ENCODE measurements at places on chromosomes 12 and 14.

- no peak for DNase-seq
Observed at GRCh38 chr12:100868487-100868886, 73.9 kb downstream of the ANO4 start.

GRCh38 chr12:132323171-132324010 lies 6.0 kb downstream of the GALNT9 start:
- no peak for DNase-seq

GRCh38 chr12:93133361-93133760 lies 204.3 kb upstream of the EEA1 start:
- no peak for DNase-seq

- DNase-seq, result no peak
Observed at GRCh38 chr12:49762468-49762847, 21.1 kb downstream of the TMBIM6 start.

DNA sequence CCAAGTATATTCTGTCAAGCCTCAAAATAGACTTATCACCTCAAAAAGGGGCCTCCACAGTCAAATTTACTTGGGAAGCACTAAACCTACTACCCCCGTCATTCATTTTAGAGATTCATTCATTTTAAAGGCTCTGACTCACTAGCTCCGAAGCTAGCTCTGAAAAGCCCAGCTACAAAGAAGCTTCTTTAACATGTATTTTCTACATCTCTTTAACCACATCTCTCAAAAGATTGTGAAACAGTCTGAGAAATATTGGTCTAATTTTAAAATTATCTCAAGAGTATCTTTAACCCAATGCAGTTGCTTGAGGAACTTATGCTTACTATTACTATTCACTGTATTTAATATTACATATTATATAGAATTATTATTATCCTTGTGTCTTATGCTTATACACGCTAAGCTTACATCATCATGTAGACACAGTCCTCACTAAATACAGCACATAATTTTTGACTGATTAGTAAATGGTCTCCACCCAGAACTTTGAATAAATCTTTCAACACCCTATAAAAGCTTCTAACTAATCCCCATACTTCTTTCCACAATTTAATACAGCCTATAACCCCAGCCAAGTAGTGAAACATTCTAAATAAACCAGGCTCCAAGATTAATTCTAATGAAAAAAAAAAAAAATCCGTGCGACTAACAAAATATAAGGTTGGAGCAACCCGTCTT lies 7.8 kb downstream of the NT5DC3 start:
- DNase-seq, result no peak

GRCh38 chr12:28209782-28210181 lies 19.5 kb downstream of the CCDC91 start:
- peak; percentile 34 for DNase-seq

- DNase-seq, result no peak
Observed at GRCh38 chr12:13390918-13391317, 194.4 kb downstream of the EMP1 start.

GRCh38 chr14:50607181-50607580 lies 47.2 kb downstream of the ATL1 start:
- DNase-seq, result no peak

- no peak for DNase-seq
Observed at GRCh38 chr12:7155471-7156034, 25.4 kb downstream of the CLSTN3 start.

DNA sequence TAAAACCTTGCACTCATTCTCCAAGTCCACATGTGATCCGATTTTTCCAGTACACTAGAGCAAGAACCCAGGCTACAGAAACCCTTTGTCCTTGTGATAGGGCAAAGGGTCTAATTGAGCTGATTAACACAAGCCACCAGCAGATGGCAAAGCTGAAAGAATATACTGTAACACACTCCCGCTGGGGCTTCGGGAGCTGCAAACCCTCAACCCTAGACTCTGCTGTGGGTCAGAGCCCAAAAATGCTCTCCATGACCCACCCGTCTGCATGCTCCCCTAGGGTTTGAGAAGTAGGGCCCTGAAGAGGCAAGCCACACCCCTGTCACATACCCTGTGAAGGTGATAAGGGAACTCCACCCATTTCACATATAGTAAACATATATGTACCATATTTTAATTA lies 33.6 kb upstream of the PCNX1 start:
- no peak for DNase-seq

DNA sequence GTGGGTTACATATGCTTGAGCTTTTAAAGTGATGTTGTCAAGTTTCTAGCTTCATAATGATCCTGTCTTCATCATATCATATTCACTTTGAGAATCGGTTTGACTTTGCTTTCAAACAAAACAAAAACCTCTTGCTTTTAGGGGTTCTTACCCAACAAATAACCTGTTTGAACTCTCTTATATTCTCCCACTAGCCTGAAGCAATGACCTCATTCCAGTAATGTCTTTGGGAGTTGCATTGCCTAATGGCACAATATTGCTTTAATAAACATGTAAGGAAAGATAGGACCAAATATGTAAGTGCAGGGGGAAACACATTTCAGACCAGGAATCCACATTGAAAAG lies 27.7 kb downstream of the WBP11 start:
- peak; percentile 37 for DNase-seq

DNA sequence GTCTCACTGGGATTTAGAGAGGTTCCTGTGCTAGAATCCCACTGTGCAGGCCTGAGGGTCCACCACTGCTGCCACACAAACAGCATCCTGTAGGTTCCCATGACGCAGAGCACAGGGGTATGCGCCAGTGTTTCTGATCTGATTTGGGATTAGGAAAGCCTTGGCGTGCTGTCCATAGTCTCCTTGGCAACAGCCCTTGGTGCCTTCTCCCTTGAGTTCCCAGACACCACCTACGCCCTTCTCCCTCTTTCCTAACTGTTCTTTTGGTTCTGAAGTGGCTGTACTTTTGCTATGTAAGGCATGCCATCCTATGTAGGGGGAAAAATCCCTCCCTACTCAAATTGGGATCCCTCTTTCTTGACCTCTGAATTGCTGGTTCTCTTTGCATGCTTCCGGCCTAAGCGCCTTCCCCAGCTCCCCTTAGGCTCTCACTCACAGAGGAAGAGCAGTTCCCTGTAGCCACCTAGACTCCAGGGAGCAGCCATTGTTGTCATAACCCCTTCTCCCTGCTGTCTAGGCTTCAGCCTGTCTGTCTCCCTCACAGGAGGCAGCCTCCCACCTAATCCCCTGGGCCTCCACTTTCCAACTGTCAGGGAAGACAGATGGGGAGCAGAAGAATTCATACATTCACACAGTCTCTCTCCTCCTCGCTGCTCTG lies 14.8 kb upstream of the RIC8B start:
- peak; percentile 47 for DNase-seq

GRCh38 chr14:48274826-48275225 lies 599.4 kb upstream of the MDGA2 start:
- no peak for DNase-seq

- no peak for DNase-seq
Observed at GRCh38 chr12:3081886-3082285, 4.7 kb downstream of the TSPAN9 start.

- no peak for DNase-seq
Observed at GRCh38 chr12:84605983-84606382, 306.6 kb downstream of the SLC6A15 start.

DNA sequence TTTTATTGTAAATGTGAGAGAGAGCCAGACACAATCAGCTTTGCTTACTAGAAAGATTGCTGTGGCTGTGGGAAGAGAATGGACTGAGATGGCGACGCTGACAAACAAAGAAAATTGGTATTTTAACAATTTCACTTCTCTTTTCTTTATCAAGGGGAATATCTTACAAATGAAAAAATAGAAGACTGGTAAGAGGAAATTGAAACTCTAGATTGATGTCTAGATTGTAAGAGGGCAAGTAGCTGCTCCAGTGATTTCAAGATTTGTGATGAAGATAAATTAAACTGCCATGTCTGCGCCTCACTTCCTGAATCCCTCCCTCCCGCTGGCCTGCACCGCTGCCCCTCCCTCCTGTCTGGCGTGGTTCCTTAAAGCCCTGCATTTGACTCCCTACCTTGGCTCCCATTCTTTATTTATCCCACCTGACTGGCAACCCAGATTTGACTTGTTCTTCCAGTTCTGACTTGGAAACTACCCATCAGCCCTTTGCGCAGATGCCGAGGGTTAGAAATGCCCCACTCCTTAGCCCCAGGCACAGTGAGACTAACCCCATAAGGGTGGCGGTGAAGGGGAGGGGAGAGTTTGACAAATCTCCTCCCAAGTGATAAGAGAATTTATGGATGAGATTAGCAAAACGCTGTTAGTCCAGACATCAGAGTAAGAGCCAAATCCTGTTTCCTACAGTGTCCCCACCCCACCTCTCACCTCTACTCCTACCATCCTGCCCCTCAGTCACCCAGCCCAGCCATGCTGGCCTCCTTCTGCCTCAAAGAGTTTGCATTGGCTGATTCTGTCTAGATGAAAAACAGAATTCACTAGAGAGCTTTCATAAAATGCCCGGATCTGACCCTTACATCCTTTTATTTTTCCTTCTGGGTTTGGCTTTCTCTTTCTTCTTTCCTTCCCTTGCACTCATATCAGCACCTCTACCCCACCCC lies 125.3 kb upstream of the ATF7IP start:
- DNase-seq, result no peak

GRCh38 chr14:90741682-90741946 lies 74.6 kb downstream of the TTC7B start:
- DNase-seq, result no peak

- DNase-seq, result peak; percentile 19
Observed at GRCh38 chr12:110141389-110141788, 17.2 kb downstream of the IFT81 start.

- DNase-seq, result peak; percentile 53
Observed at GRCh38 chr12:93536766-93537488, 35.5 kb upstream of the SOCS2 start.

DNA sequence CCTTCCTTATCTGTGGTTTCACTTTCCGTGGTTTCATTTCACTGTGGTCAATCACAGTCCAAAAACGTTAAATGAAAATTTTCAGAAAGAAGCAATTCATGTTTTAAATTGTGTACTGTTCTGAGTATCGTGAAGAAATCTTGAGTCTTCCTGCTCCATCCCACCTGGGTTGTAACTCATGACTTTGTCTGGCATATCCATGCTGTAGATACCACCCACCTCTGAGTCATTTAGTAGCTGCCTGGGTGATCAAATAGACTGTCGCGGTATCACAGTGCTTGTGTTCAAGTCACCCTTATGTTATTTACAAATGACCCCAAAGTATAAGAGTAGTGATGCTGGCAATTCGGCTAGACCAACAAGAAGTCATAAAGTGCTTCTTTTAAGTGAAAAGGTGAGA lies 521.2 kb downstream of the AACS start:
- no peak for DNase-seq

Data from eye (tissue), 1 donor.